ENCODE measurements at places on chromosomes 5 and 9. TPM values are rescaled to one million over a fixed set of nuclear protein-coding genes. Genes with fewer than 3 reads are reported as not detected.

Gene LCN12
- total RNA-seq, result not detected

Gene AHRR
- 9.1 TPM for total RNA-seq

Gene SLC4A9
- not detected for total RNA-seq

Gene GPR150
- total RNA-seq, result not detected

Gene ADGRV1
- total RNA-seq, result 1.9 TPM

Gene MAMDC4
- 4.2 TPM for total RNA-seq

DNA sequence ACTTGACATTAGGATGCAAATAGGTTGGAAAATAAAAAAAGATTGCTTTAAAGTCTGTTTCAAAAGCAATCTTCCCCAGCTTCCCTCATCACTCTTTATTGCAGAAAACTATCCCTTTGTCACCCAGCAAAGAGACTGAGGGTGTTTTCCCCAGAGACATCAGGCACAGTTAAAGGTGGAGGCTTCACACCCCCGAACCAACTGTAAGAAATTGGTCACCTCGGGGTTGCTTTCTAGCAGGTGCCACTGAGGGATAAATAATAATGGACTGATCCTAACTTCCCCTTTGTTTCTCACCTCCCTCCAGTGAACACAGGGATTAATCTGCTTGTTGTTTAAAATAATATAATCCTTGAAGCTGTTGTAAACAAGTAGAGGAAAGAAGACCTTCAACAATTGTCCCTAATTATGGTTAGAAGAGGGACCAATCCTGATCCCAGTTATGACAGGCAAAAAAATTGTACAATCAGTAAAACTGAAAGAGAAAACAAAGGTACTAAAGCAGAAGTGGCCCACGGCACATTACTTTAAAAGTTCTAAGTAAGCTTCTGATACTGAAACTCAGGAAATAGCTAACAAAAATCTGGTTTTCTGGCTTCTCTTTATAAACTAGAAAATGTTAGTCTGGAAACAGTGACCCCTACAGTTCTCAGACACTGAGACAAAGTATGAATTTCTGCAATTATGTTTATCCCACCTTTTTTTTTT is 6.6 kb upstream of the PCSK1 start:
- no peaks in the 10 kb centered on the region for H3K4me1 ChIP-seq
- H3K27ac ChIP-seq, result no peak overlapping the region
- peaks cover 8% of the 10 kb centered on the region for H3K27me3 ChIP-seq
- no peak overlapping the region for H3K4me3 ChIP-seq

DNA sequence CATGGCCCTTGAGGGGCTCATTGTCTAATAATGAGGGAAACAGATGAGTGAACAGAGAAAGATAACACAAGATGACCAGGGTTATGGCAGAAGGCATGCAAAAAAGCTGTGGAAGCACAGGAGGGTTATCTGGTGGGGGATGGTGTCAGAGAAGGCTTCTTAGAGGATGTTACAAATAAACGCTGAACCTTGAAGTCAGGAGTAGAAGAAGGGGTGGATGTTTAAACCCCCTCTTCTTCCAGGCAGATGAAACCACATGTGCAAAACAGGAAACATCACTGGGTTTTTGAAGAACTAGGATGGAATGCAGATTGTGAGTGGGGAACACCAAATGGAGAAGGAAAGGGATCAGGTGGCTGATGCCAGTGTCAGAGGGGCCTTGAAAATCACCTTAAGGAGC is 41.8 kb upstream of the NR5A1 start:
- no peaks in the 10 kb centered on the region for H3K36me3 ChIP-seq
- H3K27me3 ChIP-seq, result no peaks in the 10 kb centered on the region
- DNase-seq, result no peak
- H3K27ac ChIP-seq, result no peak overlapping the region
- H3K4me3 ChIP-seq, result no peak overlapping the region

DNA sequence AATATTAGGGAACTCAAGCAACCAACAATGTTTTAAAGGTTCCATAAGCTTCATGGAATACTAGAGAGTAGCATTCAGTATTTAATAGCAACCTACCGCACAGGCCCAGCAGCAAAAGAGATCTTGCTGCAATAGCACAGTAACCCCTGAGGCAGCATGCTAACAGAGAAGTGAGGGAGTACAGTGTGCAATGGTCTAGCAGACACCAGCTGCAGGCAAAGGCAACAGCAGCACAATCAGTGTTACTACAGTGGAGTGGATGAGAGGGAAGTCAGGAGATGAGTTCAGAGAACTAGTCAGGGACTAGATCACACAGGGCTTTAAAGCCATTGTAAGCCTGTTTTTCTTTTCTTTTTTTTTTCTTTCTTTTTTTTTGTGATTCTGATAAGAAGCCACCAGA is 2.8 kb downstream of the TICAM2 start:
- no peak for DNase-seq
- H3K27ac ChIP-seq, result no peak overlapping the region
- no peaks in the 10 kb centered on the region for H3K27me3 ChIP-seq
- no peaks in the 10 kb centered on the region for H3K36me3 ChIP-seq

DNA sequence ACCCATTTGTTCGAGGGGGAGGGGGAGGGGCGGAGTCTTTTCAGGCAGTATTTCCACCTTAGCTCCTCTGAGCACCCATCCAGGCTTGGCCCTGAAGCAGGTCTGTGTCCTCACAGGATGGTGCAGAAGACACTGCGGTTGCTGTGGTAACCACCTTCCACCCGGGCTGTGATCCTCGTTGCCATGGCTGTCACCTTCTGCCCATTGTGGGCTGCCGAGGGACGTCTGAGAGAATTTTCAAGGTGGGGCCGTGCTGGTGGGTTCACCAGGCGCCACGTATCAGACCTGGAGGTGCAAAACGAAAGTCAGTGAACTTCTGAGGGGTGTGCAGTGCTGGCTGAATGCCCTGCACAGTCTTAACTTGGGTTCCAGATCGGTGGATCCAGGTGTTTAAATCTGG is 26.7 kb downstream of the POLR1E start:
- no peak for DNase-seq
- no peak overlapping the region for H3K27ac ChIP-seq
- H3K36me3 ChIP-seq, result no peaks in the 10 kb centered on the region
- H3K27me3 ChIP-seq, result no peaks in the 10 kb centered on the region
- H3K4me3 ChIP-seq, result no peak overlapping the region

DNA sequence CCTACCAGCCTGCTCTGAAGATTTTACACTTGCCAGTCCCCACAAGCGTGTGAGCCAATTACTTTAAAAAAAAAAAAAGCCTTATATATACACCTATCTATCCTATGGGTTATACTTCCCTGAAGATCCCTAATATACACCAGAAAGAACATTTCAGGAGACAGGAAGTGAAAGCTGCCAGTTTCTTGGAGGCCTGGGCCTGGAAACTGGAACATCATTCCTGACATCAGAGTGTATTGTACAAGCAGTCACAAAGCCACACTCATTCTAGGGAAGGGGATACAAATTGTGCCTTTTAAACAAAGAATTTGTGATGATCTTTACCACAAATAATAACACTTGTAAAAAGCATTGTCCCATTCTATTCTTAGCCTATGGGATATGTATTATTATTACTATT is 98.3 kb upstream of the FBN2 start:
- H3K4me3 ChIP-seq, result no peak overlapping the region
- H3K27me3 ChIP-seq, result no peaks in the 10 kb centered on the region
- no peaks in the 10 kb centered on the region for H3K4me1 ChIP-seq
- H3K36me3 ChIP-seq, result no peaks in the 10 kb centered on the region
- no peak for DNase-seq

GRCh38 chr5:82975812-82976211 is 101.4 kb downstream of the TMEM167A start:
- H3K4me3 ChIP-seq, result no peak overlapping the region
- H3K4me1 ChIP-seq, result no peaks in the 10 kb centered on the region
- H3K27ac ChIP-seq, result no peak overlapping the region
- no peak for DNase-seq
- no peaks in the 10 kb centered on the region for H3K36me3 ChIP-seq

- no peak overlapping the region for H3K4me3 ChIP-seq
- H3K36me3 ChIP-seq, result no peaks in the 10 kb centered on the region
- H3K4me1 ChIP-seq, result no peaks in the 10 kb centered on the region
These were observed 10.5 kb upstream of the B4GALT1 start for GRCh38 chr9:33177639-33178038.

DNA sequence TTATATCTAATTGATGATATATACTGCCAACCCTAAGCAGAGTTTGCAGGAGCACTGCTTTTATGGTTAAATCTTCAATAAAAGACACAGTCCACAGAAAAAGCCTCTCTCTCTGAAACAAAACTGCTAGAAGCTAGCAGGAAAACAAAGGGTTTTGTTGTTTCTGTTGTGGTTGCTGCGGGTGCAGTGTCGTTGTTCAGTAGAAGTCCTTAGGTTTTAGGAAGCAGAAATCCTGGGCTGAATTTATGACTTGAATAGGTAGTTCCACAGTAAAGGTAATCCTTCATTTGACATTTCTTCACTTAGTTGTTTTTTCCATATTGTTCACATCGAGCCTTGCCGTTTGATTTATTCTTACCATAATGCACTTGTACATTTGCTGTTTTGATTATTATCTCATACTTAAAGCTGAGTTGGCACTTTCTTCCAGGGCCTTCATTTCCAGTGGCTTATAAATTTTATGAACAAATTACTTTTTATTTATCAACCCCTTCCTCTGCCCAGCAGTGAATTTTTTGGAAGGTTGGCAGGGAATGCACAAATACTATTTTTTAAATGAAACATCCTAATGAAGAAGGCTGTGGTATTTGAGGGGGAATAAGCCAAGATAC is 209.6 kb upstream of the SLC30A5 start:
- H3K4me3 ChIP-seq, result no peak overlapping the region
- no peaks in the 10 kb centered on the region for H3K27me3 ChIP-seq
- H3K36me3 ChIP-seq, result no peaks in the 10 kb centered on the region
- H3K27ac ChIP-seq, result peak overlapping the region; percentile 12
- DNase-seq, result no peak
- no peaks in the 10 kb centered on the region for H3K4me1 ChIP-seq

Data from uterus (tissue), 4 donors.